ENCODE measurements at places on chromosomes 3 and 15.

GRCh38 chr3:143124601-143125520 is 5.3 kb downstream of the CHST2 start:
- DNase-seq, result no peak

DNA sequence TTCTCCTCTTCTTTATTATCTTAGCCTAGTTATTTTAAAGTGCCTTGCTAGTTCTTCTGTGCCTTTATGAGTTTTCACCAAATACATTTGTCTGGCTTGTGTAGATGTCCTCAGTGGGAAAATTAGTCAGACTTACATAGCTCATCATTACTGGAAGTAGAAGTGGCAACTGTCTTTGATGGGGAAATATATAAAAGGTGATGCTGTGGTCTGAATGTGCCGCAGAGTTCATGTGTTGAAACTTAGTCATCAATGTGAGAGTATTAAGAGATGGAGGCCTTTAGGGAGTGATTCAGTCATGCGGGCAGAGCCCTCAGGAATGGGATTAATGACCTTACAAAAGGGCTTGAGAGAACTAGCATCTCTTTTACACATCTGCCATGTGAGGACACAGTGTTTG is 6.4 kb upstream of the ERICH6 start:
- DNase-seq, result no peak

DNA sequence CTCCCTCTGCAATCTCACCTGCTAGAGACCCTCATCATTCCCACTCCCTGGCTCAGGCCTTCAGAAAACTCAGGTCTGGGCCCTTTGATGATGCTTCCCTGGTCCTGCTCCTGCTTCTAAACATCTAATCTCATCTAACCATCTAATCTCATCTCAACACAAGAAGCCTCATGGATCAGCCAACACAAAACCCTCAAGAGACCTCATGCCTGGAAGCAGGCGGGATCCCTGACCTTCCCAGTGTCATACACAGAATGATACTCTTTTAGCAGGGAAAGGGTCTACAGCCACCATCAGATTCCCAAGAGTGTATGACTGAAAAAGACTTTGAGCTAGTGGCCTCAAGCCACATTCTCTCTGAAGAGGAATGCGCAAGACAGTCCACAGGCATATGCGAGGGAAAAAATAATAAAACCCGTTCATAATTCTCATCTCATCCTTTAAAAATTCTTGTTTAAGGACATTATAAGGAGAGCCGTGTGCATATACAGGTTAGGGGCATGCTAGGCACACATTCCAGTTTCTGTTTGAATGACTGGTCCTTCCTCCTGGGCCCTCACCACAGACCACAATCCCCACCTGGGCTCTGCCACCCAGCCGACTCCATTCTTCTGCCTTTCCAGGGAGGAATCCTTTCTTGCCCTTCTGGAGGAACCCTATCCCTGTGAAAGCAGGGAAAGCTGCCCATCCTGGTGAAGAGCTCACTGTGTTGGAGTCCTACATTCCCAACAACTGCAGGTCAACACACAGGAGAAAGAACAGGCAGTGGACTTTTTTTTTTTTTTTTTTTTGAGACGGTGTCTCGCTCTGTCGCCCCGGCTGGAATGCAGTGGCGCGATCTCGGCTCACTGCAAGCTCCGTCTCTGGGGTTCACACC is 2.2 kb downstream of the ZXDC start:
- peak; percentile 46 for DNase-seq

DNA sequence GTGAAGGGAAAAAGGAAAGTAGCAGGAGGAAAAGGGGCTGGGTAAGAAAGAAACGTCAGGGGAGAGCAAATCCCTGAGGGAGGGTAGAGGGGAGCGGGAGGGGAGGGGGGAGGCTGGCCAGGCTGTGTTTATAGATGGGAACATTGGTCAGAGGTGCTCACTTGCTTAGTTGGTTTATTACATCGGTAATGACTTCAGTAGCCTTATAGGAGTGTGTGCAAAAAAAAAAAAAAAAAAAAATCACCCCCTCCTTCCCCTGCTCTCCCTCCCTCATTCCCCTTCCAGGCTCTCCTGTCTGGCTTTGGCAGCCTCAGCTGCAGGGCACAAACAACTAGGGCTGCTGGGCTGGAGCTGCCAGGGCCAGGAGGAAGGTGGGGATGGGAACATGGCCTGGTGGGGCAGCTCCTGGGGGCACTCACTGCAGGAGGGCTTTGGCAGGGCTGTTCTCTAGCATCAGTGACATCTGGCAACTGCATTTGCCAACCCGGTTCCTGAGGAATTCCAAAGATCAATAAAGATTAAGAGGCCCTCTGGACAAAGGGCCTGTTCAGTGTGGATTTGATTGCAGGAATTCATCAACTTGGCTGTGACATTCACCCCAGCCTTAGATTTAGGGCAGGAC is 334.5 kb upstream of the FRG2C start:
- DNase-seq, result no peak

DNA sequence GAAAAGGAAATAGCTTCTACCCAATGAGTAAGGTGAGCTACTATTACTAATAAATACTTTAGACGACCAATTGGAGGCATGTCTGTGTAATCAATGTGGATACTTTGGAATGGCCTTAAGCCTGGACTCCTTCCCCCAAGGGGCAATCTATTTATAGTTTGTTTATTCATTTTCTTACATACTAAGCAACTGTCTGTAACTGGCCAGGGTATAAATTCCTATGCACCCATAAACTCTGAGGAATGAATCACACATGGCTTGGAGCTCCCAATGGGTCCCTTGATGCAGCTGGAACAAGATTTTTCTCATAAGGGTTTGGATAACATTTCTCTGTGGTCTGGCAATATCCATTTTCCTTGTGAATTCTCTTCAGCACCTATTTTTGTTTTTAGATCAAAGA is 506.8 kb downstream of the EDEM1 start:
- no peak for DNase-seq

DNA sequence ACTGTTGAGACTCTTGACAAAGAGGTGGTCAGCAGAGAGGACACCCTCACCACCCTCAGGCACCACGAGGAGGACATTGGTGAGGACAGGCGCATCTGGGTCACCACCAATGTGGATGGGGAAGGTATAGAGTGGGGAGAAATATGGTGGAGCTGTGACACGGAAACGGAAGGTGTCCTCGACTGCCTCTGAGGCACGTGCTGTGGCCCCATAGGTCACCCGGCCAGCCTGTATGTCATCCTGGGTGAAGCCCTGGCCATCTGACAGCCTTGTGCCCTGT is 24.4 kb downstream of the CSPG4 start:
- no peak for DNase-seq

GRCh38 chr3:122081543-122082247 is 26.5 kb downstream of the CD86 start:
- DNase-seq, result peak; percentile 87

GRCh38 chr3:150057227-150057626 is 86.5 kb upstream of the PFN2 start:
- no peak for DNase-seq

- no peak for DNase-seq
Measured at GRCh38 chr15:99211926-99212325, 37.5 kb downstream of the TTC23 start.

DNA sequence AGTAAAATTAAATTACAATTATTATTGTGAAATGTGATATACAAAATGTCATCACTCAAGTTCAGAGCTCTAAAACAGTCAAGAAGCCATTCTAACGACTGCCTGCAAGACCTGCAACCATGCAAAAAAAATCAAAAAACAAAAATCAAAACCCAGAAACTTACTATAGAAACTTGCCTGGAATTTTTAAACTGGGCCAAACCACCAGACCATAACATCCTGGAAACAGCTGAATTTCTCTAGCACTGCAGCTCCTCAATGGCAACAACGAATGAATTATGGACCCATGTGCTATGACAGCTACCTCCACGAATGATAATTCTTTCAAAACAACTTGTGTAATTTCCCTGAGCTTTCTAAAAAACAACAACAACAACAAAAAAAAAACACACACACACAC is 130.0 kb upstream of the KCNMB2 start:
- no peak for DNase-seq

GRCh38 chr15:77709135-77709886 is 76.6 kb upstream of the LINGO1 start:
- DNase-seq, result no peak

DNA sequence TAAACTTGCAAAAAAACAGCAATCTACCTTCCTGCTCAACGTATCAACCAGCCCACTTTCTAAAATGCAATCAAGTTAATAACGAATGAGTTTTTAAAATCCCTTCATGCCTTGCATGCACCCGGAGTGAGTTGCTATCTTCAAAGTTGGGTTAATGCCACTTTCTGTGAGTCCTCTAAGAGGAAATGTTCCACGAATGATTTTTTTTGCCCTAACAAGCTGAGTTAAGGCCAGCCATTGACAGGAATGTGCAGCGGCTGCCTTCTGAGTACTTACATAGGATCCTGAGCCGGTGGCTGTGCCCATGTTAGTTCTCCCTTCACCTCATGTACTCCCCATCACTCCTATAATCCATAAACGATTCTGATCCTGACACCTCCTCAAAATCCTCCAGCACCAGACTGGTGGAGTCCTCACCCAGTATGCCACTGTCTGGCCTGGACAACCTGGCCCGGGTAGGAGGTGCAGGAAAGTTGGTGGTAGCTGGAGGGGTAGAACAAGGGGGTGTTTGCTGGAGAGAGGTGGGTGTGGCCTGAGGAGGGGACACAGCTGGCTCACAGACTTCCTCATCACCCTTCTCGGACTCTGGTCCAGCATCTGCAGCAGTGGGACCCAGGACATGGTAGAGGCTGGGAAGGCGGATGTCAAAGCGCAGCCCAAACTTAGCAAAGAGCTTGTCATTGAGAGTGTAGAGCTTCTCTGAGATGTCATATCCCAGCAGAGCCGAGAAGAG is 12.4 kb downstream of the POPDC2 start:
- DNase-seq, result no peak

DNA sequence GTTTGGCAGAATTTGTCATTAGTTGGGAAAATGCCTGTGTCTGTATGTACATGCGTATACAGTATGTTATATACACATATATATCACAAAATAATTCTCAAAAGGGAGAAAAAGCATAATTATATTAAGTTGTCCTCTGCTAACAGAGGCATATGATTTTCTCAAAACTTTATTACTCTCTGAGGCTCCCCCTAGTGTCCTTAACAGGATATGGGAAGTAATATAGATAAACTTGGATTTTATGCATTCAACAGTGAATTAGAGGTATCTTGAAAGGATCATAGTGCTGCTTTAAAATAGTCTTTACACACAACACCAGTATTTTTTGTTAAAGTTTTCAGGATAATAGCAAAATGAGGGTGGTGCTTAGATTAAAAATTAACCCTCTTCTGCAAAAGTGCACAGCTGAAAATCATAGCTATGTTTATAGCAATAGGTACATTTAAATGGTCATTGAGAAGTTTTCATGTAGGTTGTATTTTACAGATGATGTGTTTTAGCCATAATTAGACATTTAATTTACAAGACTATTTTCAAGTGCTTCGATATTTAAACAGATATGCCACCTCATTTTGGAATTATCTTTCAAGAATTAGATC is 454.0 kb upstream of the ROBO2 start:
- peak; percentile 0 for DNase-seq

DNA sequence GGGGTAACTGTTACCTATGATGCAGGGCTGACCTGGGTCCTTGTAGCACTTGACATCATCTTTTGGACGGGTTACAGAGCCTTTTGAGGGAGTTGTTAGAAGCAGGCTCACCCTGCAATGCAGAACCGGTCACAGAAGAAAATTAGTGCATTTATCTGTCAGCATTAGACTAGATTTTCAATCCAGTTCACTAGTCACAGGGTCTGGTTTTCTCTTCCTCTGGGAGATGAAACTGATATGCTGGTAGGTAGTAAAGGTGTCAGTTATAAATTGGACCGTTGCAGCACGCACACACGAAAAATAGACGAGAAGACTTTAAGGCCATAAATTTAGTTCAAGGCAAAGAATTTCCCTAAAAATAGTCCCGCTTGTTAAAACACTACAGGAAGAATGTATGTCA is 532.3 kb upstream of the ATP11B start:
- no peak for DNase-seq

- no peak for DNase-seq
Measured at GRCh38 chr15:77266708-77267386, 153.1 kb downstream of the PEAK1 start.

DNA sequence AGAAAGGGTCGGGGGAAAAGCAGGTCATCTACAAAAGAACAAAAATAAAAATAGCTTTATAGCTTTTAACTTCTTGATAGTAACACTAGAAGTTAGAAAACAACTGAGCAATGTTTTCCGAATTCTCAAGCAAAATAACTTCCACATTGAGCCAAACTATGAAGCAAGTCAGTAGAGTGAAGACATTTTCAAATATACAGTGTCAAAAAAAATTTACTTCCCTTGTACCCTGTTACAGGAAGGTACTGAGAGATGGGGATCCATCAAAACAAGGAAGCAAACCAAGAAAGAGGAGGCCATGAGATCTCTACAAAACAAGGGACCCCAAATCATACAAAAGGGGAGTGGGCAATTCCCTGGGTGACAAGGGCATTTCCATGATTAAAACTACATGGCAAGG is 26.6 kb upstream of the STIMATE start:
- DNase-seq, result no peak

GRCh38 chr3:180383332-180384020 is 218.5 kb upstream of the TTC14 start:
- no peak for DNase-seq

- DNase-seq, result no peak
Measured at GRCh38 chr3:173589116-173589515, 191.6 kb downstream of the NLGN1 start.

DNA sequence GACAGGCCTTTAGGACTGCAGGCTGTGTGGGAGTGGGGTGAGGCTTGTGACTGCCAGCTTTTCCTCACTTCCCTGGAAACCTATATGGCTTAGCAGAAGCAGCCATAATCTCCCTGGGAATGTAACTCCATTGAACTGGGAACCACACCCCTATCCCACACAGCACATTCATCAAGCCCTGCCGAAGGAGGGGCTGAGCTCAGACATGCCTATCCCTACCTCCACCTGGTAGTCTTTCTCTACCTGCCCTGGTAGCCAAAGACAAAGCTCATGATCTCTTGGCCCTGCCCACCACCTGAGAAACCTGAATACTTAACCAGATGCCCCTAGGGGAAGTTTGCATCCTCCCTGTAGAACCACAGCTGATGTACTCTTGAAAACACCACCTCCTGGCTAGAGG is 219.8 kb downstream of the UNC13C start:
- DNase-seq, result no peak

DNA sequence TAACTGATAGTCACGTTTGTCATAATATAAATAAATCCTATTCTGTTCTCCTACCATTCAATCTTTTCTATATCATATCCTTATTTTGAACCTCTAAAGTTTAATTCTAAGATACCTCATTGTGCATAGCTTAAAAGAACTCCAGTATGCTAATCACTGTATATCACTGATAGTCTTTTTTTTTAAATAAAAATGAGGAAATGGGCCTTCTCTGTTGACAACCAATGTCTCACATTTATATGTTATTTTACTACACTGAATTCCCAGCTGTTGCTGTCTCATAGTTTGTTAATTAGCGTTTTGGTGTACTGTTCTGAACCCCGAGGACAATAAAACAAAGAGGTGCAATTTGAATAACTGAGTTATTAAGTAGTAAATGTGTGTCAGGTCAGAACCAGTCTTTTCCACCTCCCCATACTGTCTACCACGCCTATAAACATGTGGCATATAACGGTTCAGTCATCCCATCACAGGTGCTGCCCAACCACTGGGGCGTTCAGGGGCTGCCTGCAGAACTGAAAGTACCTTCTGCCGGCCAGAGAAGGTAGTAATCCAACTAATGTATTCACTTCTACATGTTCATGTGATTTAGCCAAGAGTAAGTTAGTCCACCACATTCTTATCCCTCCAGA is 14.9 kb downstream of the CBLB start:
- no peak for DNase-seq
